ENCODE measurements at places on chromosomes 7 and 10.

DNA sequence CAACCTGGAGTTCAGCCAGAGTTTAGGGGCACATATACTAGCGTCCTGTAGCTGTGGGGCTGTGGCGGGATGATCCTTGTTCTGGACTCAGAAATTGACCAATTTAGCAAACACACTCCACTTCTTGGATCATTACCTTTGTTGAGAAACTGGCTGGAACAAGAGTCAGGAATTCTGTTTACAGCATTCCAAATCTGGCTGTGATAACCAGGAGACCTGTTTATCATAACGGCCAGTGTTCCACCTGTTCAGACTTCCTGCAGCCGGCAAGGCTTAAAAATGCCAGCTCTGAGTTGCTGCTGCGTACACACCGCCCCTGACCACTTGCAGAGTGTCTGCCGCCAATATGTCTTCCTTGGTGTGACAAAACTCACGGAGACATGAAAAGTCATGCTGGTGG lies 64.8 kb downstream of the ARMC3 start:
- DNase-seq: no peak

- DNase-seq: peak; percentile 57
These were observed 77.1 kb upstream of the DUSP5 start for GRCh38 chr10:110420401-110421193.

GRCh38 chr10:12025591-12025990 lies 17.0 kb downstream of the UPF2 start:
- DNase-seq: no peak

DNA sequence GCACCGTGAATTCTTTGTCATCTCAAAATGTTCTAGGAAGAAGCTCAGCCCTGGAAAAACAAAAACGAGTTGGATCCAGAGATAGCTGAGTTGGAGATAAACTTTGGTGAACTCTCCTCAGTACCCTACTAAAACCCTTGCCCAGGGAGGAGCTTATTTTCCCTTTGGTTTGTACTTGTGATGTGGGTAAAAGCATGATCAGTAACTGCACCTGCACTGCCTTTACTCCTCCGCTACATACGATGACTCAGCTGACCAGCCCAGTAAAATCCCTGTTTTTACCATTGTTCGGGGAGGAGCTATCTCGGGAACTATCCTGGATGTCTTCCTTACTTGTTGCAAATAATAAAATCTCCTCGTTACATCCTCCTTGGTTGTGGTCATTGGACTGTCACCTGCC lies 359.3 kb downstream of the SH2D4B start:
- DNase-seq: no peak

DNA sequence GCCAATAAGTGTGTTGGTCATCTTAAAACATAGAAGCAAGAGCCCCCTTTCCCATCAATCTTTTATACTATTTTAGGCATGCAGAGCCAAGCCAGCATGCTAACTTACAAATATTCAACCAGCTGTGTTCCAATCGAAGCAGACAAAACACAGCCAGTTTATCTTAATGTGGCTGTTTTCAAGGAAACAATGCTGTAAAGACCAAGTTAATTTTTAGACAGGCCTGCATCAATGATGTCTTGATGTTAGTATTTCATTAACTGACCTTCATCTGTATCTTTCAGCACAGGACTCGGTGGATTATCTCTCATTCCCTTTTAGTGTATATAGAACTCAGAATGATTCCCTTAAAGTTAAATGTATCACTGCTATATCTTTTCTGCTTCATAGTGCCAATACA lies 262.0 kb upstream of the ZWINT start:
- DNase-seq: no peak

Data from epithelial cell of esophagus (primary cell).